ENCODE measurements at places on chromosomes 6 and 20.
A peak's percentile ranks its signal among the peaks of the same experiment; 100 is the strongest.

GRCh38 chr20:31685853-31686643 is 36.6 kb downstream of the BCL2L1 start:
- DNase-seq, result no peak

GRCh38 chr6:135831016-135831415 is 20.5 kb upstream of the PDE7B start:
- no peak for DNase-seq

- DNase-seq, result no peak
Measured at GRCh38 chr20:16313917-16314316, 259.3 kb downstream of the KIF16B start.

GRCh38 chr6:26045928-26046368 is 41.3 kb upstream of the HFE start:
- peak; percentile 70 for DNase-seq

DNA sequence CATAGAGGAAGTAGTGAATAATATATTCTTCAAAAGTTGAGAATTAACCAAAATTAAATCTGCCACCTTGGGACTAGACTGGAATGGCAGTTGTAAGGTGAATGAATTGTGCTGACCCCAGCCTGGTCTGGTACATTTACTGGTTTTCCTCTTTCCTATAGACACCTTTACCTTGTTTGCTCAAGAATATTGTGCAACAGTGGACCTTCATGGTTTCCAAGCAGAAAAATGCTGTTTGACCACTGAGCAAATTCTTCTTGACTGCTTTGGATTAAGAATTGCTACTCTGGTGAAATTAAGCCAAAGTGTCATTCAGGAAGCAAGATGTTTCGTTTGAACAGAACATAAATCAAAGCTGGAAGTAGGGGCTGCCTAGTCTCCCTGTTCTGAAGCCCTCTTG is 156.6 kb upstream of the TAB2 start:
- peak; percentile 49 for DNase-seq
